ENCODE measurements at places on chromosomes 4 and X.

- no peak for DNase-seq
Observed at GRCh38 chr4:105715692-105716278, 7.2 kb downstream of the GSTCD start.

- no peak for DNase-seq
Observed at GRCh38 chrX:110321670-110322069, 3.8 kb upstream of the AMMECR1 start.

GRCh38 chrX:101393530-101394305 lies 2.9 kb downstream of the RPL36A start:
- DNase-seq, result no peak

- no peak for DNase-seq
Observed at GRCh38 chr4:38366456-38366855, 297.5 kb upstream of the KLF3 start.

DNA sequence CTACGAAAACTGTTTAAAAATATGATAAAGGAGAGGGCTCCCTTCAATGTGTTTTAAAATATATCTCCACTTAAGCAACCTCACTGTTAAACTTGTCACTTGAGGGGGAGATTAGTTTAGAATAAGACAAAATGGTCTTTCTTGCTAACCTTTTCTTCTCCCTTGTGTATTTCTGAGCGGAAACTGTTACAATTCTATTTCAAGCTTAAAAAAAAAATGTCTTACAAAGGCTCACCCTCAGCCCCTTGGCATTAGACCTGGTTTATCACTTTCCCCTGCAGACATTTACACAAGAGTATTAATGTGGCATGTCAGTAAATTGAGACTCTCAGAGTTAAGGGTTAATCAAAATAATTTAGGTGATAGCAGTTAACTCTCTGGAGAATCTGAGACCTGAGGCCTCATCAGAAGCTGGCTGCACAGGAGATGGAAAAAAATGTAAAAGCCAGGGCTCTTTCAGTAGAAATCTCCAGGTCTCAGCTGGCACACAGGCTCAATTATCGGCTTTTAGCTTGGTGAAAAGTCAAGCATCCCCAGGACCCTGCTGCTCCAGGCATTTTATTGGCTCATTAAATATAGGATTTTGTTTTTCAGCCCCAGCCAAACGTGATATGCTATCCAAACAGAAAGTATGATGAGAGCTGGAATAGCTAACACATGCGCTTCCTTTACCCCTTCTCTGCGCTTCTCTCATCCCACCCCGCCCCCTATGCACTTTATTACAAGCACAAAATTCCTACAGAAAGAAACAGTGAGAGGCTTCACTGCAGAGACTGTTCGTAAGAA lies 130.5 kb downstream of the PPA2 start:
- DNase-seq, result no peak

GRCh38 chr4:73281396-73281795 lies 22.8 kb upstream of the ANKRD17 start:
- no peak for DNase-seq

- DNase-seq, result no peak
Observed at GRCh38 chr4:175273995-175274753, 356.0 kb downstream of the ADAM29 start.

GRCh38 chr4:150248181-150248580 lies 169.9 kb downstream of the DCLK2 start:
- no peak for DNase-seq
